ENCODE measurements at places on chromosomes 1 and 21. TPM values are rescaled to one million over a fixed set of nuclear protein-coding genes. Genes with fewer than 3 reads are reported as not detected.

FCRL1 gene
- 0.09 TPM for total RNA-seq

LGR6 gene
- 0.09 TPM for total RNA-seq

NEGR1 gene
- total RNA-seq = 22.3 TPM

OR2T35 gene
- not detected for total RNA-seq

ETV3L gene
- total RNA-seq = not detected

TPTE gene
- not detected for total RNA-seq

LAMC1 gene
- 203 TPM for total RNA-seq

Data from muscle of leg (tissue), 16 donors.